ENCODE measurements at places on chromosomes 1 and 21.

- no peak for DNase-seq
Measured at GRCh38 chr1:203714446-203714845, 50.5 kb upstream of the LAX1 start.

- DNase-seq: no peak
Measured at GRCh38 chr1:114803001-114803400, 22.5 kb upstream of the SIKE1 start.

DNA sequence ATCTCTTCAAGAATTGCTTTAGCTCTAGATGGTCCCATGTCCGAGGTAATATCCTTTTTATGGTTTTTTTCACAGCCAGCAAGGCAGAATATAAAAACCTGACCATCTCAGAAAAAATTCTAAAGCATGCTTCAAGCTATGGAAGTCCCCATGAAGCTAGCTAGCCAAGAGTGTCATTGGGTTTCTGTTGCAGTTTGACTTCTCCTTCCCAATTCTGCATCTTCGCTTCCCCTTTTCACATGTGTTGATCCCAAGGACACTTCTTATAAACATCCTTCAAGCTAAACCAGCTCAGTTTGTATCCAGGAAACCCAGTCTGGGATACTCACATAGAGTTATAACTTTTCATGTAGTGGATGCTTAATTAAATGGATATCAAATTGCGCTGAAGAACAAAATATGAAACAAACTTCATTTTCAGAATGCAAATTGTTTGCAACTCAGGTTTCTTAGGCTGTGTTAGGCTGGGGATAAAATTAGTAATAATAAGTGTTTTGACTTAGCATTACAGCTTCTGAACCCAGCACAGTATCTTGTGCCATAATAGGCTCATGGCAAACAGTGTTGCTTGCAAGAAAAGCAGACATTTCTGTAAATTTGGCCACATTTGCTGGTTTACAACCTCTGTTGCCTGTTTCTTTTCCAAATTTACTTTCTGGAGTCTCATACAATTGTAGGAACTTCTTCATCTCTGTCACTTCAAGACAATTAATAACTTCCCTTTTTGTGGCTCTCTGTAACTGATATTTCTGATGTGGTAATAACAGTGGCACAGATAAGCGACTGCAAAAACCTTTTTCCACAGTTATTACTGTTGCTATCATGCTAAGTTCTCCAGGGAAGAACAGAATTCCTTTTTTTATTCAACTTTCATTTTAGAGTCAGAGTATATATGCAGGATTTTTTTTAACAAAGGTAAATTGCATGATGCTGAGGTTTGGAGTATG lies 53.2 kb downstream of the NCAM2 start:
- DNase-seq: no peak

- DNase-seq: no peak
Measured at GRCh38 chr1:59057211-59057694, 239.6 kb upstream of the FGGY start.

GRCh38 chr21:35212393-35213127 lies 163.5 kb upstream of the RUNX1 start:
- no peak for DNase-seq

- DNase-seq: no peak
Measured at GRCh38 chr1:41805771-41806471, 112.8 kb downstream of the HIVEP3 start.

DNA sequence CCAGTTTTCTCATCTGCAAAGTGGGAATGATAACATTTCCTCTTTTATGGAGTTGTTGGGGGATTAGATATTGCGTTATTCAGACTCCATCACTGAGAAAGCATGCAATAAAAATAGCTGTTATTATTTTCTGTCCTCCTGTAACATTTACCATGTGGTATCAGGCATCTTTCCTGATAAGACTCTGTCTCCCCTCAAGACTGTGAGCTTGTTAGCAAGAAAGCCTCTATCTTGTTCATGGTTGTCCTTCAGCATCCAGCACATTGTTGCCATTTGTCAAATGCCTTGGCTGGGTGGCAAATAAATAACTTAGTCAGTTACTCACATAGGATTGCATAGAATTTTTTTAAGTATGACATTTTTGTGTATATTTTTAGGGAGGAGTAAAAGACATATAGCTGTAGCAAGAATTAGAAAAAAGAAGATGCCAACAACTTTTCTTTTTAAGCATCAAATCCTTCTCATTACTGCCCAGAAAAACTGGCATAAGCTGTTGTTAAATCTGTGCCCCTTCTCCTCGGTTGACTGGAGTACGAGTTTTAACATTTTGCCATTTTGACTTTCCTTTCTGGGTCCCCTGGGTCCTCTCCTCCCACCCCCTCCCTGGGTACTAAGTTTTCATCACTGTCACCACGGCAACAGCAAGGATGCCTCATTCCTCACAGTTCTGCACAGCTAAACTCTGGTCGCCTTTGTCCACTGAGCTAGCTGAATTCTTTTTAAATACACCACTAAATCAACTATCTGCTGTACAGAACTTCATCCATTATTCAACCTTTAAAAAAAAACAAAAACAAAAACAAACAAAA lies 1.0 kb upstream of the JAM2 start:
- no peak for DNase-seq

- no peak for DNase-seq
Measured at GRCh38 chr1:216690603-216691002, 32.6 kb downstream of the ESRRG start.
